ENCODE measurements at places on chromosomes 1 and 21. TPM values are rescaled to one million over a fixed set of nuclear protein-coding genes. Genes with fewer than 3 reads are reported as not detected.

GRCh38 chr1:151238467-151238739 lies 16.1 kb upstream of the PSMD4 start:
- no peak for DNase-seq

- DNase-seq = peak; percentile 58
These were observed at the start of gene ARTN for GRCh38 chr1:43933386-43934100. TSS of gene ARTN (plus strand) at chr1:43933801. CDS start at chr1:43935657, 1,856 bp downstream.

DNA sequence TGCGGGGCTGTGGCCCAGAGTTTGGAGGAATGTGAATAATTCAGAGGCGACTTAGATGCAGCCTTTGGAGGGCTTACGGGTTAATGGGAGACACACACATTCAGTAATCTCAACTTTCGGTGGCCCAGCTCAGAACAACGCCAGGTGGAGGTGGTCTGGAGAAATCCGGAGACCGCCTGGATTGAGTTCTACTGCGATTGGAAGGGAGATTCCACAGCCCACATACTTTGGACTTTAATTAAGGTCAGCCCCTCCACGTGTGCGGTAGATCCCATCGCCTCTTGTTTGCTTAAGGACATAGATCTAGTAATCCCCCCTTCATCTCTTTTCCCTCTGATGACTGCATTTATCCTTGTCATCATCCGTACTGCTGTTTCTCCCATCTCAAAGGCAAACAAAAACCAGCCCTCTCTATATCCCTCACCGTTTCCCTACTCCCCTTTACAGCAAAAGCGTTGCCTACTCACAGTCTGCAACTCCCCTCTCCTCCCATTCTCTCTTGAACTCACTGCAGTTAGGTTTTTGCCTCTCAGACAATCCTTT lies 720 bp upstream of the BSDC1 start:
- DNase-seq = no peak

DNA sequence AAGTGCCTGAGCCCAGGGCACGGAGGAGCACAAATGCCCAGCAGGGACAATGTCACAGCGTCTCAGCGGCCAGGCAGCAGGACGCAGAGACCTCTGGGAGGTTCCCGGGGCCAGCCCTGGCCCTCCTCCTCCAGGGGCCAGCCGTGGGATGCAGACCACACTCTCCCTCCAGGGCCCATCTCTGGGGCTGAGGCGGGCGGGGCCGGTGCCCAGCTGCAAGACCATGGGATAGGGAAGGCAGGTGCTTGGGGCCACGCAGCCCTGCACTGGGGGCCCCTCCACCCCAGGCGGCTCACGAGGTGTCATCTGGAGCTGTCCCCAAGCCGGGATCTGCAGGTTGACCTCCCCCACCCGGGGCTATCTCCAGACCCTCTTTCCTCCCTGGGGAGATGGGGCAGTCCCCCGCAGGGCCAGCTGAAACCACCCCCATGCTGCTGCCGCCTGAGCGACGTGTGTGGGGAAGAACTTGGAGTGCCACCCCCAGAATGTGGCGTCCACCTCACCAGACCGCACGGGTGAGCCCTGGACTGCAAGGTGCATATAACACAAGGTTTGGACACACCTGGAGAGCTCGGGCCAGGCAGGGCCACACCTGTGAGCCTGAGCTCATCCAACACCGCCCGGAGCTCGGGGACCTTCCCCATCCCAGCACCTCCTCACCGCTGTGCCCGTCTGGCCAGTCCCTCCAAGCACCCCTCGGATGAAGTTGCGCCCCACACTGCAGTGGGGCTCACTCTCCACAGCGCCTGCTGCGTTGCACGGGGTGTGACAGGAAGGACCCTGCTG lies 4.1 kb upstream of the TTLL10 start:
- DNase-seq = no peak

LCE1E gene
- not detected for polyA plus RNA-seq

Data from hepatocyte (in vitro differentiated cells).